ENCODE measurements at places on chromosomes 1 and 21.

DNA sequence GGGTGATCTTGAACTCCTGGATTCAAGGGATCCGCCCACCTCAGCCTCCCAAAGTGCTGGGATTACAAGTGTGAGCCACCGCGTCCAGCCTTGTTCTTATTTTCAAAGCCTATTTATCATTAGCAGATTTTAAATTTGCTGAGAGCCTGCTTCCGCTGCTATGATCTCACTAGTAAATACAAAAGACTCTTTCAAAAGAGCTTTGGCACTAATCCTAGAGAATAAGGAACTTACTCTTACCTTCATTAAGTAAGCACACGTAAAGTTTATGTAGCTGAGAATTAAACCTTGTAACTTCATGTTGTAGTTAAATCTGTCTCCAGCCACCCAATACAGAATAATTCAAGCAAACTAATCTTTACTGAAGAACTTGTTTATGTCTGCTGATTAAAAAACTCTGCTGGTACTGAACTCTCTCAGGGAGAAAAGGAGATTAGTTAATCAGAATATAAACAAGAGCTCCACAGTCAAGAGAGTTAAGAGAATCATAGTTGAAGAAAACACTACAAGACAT is 72.3 kb downstream of the RUSC1 start:
- no peak for DNase-seq

GRCh38 chr21:45100866-45101265 is 26.5 kb downstream of the ADARB1 start:
- no peak for DNase-seq

GRCh38 chr1:13722808-13723360 is 22.9 kb downstream of the PRDM2 start:
- no peak for DNase-seq

DNA sequence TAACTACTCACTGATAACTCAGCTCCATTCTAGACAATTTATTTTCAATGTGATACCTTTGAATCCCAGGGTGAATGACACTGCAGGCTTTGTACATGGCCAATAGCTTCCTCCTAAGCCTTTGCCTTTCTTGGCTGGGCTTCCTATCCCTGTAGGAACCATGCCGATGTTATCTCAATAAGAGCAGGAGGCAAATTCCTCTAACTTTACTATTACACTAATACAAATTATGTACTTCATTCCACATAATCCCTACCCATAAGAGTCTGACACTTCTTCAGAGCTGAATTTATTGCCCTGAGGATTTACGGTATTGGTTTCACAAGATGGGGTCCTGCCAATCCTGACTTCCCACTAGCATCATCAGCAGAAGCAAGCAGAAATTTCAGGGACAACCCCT is 14.0 kb downstream of the TGFBR3 start:
- no peak for DNase-seq

DNA sequence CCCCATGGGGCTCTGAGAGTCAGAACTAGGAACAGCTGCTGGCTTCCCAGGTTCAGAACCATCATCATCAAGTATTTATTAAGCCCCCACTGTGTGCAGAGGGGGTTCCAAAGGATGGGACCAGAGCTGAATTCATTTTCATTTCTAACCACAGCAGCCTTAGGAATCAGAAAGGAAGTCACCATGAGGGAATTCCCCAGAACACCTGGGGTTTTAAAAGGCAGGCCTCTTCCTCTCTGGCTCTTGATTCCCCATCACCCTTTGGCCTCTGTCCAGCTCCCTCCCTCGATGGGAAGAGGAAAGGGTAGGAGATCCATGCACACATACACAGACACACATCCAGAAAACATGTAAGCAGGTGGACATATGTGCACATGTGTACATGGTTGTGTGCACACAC is 1.3 kb upstream of the KCNN3 start:
- DNase-seq, result no peak

- no peak for DNase-seq
These were observed 70.4 kb downstream of the AJAP1 start for GRCh38 chr1:4724695-4725250.

GRCh38 chr21:25831300-25831960 is 96.7 kb downstream of the GABPA start:
- no peak for DNase-seq
